ENCODE measurements at places on chromosomes 12 and 14.

DNA sequence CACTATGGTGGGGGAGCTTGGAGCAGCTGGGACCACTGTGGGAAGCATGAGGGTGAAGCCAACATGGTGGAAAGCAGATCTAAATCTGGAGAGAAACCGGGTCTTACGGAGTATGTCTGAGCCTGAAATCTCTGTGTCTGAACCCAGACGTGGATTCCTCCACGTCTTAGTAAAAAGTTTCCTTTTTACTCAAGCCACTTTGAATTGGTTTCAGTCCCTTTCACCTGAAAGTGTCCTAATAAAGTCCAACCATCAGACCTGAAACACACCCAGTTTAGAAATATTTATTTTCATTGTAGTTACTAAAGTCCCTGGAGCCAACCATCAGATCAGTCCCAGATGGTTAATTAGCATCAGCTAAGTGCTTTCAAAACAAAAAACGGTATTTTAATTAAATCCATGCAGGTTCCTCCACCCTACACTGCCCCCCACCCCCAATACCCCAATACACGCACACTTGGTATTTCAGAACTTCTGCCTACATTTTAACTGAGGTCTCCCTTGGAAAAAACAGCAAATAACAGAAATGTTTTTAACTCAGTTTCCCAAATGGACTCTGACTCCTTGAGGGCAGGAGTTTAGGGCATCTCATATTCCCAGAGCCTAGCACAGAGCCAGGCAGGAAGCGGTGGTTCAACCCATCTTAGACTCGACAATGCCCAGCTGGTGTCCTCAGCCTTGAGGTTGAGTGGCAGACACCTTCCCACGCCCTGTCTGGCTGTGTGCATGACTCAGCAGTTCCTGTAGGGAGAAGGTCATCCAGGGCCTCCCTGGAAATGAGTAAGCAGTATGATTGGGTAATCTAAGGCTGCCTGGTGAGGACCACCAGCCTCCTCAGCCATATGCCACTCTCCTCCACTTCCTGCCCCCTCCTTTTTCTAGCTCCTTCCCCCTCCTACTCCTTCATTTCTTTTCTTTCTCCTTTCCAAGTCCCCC lies 175.8 kb downstream of the TTC8 start:
- DNase-seq = no peak

- no peak for DNase-seq
Measured at GRCh38 chr14:58327019-58327418, 28.7 kb downstream of the ARID4A start.

- DNase-seq = no peak
Measured at GRCh38 chr12:92136026-92136730, 9.5 kb downstream of the BTG1 start.

- no peak for DNase-seq
Measured at GRCh38 chr14:98234208-98234607, 1037.8 kb downstream of the BCL11B start.

DNA sequence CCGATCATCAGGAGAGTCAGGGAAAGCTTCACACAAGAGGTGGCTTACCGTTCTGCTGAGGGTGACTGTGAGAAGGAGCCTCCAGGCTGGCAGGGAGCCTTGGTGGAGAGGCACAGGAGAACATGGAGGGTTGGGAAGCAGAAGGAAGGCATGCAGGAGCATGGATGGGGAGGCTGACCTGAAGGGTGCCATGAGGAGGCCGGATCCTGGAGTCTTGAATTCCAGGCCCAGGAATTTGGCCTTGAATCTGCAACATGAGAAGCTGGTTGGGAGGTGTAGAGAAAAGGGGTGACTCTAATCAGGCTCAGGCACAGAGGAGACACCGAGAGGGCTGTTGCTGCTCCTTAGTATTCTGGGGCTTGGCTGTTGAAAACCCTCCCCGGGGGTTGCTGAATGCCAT lies 130.2 kb downstream of the PELI2 start:
- no peak for DNase-seq

GRCh38 chr12:29316752-29317151 lies 64.2 kb downstream of the ERGIC2 start:
- no peak for DNase-seq

All from endothelial cell (in vitro differentiated cells).